ENCODE measurements at places on chromosomes 11 and 22.

DNA sequence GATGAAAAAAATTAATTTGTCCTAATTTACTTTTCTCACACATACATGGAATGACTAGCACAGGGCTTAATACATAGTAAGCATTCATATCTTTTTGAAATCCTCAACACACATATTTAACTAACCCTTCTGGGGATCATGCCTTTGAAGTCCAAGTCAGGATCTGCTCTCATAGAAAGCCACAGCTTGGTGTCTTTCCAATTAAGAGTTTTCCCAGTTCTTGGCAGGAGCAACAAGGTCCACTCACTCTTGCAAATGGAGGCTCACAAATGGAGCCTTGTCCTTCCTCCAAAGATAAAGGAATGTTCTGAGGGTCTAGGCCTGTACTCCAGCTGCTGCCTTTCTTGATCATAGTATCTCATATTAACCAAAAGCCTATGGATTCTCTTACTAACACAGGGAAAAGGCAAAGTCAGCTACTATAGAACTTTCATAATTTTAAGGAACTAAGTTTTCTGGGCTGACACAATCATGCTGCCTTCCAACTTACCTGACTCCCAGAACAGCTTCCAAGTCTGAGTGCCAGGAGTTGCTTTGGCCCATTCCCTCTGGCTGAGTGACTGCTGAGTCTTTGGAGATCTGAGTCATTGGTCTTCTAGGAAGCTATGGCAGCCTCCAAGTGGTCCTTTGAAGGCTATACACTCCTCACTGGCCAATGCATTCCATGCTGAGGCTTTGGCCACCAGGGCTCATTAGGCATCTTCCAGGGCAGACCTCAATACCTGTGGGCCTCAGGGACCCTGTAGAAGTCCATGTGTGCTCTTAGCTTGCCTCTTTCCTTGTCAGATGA is 25.8 kb upstream of the NUCB2 start:
- DNase-seq: no peak

DNA sequence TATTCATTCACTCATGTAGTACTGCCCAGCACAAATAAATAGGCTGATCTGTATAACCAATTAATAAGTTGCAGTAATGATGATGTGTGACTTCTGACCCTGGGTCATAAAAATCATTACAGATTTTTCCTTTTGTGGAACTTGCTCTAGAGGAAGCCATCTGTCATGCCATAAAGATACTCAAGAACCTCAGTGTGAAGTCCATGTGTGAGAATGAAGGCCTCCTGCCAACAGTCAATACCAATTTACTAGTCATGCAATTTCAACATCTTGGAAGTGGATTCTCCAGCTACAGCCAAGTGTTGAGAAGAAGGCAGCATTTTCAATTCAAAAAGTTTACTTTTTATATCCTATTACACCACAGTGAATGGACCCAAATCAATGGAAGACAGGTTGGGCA is 435.6 kb upstream of the LRRC4C start:
- DNase-seq: no peak

GRCh38 chr11:73034777-73035176 is 107.3 kb downstream of the FCHSD2 start:
- DNase-seq: no peak

DNA sequence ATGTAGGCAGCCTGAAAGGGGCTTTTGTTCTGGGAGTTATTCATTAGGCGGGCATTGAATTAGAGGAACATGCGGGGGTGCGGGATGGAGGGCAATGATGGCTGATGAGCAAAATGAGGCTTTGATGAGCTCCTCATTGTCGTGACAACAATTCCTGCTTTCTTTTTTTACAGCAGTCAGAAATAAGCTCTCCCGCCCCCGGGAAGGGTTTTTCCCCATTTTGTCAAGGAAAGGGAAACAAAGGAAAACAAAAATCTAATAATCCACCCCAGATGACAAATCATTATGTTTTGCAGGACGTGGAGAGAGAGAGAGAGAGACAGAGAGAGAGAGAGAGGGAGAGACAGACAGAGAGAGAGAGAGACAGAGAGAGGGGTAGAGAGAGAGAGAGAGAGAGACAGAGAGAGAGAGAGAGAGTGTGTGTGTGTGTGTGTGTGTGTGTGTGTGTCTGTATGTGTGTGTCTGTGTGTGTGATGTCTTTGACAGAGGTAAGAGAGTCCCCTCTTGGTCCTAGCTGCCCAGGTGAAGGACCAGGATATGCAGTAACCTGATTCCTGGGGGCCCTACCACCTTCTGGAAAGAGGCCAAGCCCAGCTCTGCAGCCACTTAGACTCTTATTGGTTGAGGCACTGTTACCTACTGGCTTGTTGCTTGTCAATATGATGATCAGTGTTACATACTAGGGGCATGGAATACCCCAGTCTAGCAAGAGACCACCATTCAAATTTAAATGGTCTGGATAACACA is 46.7 kb upstream of the PARVA start:
- peak; percentile 21 for DNase-seq

GRCh38 chr11:61141601-61142028 is 19.6 kb downstream of the VPS37C start:
- no peak for DNase-seq

DNA sequence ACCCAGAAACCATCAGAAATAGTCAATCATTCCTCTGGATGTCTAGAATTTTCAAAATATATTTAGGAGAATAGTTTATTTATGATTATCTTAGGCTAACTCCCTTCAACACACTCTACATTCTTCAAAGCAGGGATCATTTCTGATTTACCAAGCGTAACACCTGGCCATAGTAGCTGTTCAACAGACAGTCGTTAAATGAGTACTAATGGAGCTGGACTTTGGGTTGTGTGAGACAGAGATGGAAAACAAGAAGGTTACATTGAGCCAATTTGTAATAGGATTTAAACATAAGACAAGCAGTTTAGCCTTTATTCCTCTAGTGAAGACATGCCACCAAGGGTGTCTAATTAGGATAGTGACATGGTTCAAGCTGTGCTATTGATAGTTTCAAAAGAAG is 129.2 kb upstream of the ANO3 start:
- DNase-seq: no peak

DNA sequence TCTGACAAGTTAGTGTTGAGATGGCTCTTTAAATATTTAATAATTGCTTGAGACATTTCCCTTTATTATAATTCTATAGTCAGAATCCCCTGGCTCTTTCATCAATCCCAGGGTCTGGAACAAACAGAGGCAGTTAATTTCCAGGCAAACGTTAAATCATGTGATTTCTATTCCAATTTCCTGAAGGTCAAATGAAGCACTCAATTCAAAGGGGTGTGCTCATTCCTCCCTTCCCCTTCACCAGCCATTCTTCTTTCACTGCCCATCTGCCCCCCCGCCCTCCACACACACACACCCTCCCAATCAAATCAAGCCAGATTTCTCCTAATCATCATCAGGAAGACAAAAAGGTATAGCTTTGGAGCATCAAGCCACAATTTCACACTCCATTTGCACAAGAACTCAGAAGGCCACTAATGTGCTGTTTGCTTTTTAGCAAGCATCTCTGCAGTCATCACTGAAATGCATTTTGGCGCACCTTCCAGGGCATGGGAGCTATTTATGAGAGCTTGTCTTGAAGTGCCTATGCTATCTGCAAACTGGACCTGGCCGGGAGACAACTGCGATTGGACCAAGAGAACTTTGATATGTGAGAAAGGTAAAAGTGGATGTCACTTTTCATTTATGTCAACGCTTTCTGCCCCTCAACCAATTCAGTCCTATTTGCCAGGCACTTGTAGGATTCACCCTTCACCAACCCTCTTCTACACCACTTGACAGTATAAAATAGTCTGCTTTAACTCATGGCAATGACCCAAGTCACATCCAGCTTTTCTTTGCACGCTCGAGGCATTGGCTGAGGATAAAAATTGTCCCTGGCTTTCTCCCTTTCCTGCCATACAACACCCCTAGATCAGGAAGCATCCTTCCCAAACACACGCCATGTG is 315.1 kb upstream of the API5 start:
- DNase-seq: no peak

DNA sequence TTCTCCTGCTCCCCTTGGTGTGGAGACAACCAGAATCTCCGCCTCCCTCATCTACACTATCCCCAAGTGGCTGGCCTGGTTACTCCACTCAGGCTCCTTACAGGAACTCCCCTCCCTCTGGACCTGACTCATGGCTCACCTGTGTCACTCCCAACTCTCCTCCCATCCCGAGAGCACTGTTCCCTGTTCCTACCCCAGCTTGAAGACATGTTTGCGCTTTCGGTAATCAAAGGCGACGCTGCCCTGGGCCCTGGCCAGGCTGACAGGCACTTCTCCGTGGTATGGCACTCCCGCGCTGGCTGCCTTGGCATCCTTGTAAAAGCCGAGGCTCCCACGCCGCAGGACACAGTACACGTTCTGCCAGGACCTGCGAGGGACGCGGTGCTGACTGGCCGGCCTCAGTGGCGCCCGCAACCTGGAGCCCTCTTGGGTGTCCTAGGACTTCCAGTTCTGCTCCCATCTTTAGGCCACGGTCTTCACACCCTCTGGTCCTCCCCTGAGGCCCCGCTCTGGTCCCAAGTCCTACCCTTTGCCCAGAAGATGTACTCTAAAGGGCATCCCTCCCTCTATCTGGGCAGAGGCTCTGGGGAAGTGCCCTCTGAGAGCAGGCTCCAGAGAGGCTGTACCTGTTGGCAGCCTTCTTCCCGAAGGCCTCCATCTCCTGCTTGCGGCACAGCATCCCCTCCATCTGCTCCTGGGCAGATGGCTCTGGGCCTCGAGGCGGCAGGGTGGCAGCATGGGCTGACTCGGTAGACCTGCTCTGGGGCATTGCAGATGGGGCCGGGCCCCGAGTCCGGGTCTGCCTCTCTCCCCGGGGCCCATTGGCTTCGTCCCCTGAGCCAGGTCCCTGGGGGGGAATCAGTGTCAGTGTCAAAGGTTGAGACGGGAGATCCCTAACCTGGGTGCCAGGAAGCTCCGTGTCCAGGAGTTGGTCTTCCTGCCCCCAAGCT is 9.4 kb upstream of the RBM4B start:
- DNase-seq: no peak

- no peak for DNase-seq
These were observed 54.6 kb upstream of the ASPHD2 start for GRCh38 chr22:26374391-26375026.

GRCh38 chr11:70364745-70365543 is 33.4 kb upstream of the CTTN start:
- no peak for DNase-seq

DNA sequence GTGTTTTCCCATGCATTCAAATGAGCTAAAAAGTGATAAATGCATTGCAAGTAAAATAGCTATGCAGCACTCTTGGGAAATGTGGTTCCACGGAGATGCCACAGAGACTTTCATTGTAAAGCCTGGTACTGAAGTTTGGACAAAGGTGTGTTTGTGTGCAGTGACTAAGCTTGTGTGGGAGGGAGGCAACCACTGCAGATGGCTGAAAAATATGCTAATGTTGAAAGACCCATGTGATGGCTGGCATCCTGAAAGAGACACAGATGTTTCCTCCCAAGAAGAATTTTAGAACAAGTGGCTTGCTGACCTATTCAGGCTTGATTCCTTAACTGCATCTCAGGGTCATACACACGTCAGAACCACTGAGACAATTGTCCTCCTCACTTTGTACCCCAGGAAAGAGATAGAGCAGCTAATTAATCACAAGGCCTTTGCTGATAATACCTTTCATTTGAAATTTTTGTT is 73.8 kb downstream of the FAM76B start:
- no peak for DNase-seq

DNA sequence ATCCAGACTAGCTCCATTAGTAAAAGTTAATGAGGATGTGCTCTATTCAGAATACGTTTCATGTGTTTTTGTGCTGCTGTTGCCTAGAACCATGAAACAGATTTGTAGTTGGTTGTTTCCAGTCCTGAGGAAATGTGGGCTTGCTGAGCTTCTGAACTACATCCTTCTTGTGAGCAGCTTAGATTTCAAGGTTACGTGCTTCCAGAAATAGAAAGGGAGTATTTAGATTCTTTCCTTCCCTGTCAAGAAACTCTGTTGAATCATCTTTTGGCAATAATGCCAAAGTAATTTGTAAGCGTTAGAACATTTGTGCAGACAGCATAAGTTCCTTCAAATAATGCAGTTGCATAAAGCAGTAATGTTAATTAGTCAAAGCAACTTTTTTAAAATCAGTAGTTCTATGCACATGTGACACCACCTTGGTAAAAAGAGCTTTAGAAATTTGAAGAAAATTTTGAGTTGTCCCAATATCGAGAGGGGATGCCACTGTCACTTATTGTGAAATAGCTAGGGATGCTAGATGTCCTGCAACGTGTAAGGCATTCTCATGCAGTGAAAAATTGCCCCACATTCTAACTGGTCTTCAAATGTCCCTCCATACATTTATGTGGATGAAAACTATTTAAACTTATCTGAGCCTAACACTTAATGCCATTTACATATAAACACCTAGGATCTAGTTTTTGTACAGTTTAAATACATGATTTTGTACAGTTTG is 169.6 kb downstream of the ETS1 start:
- DNase-seq: peak; percentile 16

- DNase-seq: no peak
These were observed 32.8 kb downstream of the B3GAT1 start for GRCh38 chr11:134379241-134379640.

DNA sequence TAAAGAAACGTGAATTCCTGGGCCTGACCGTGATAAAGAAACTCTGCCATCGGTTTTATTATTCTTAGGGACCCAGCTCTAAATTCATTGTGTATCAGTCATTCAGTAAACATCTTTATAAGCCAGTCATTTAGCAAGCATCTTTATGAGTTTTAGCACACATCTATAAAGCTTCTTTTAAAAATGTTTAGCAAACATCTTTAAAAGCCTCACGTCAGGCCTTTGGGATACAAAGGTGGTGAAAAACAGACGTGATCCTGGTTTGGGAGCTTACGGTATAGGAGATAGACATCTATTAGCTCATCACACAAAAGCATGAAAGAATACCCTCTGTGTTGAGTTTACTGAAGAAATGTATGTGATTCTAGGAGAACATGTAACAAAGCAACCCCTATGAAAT is 320.2 kb downstream of the LARGE1 start:
- DNase-seq: no peak

- DNase-seq: no peak
These were observed 7.7 kb upstream of the TTC36 start for GRCh38 chr11:118519549-118519948.

- no peak for DNase-seq
These were observed 118.8 kb upstream of the CADM1 start for GRCh38 chr11:115623021-115623451.

DNA sequence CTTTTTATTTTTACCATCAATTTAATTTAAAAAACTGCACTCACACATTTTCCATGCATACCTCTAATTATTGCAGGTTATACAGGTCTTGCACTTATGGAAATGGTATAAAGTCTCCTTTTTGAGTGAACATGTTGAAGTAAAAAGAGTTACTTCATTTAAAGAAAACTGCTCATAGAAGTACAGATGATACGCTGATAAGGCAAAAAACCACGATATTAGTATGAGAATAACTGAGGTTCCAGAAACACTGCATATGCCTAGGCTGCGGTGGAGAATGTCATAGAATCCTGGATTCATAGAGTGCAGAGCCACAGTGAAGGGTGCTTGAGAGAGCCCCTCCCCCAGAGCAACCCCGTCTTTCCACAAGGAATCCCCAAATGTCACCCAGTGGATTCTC is 175.8 kb downstream of the BCR start:
- DNase-seq: no peak

- no peak for DNase-seq
These were observed 24.7 kb upstream of the PANX2 start for GRCh38 chr22:50145721-50146438.
